ENCODE measurements at places on chromosomes 7 and 10.

DNA sequence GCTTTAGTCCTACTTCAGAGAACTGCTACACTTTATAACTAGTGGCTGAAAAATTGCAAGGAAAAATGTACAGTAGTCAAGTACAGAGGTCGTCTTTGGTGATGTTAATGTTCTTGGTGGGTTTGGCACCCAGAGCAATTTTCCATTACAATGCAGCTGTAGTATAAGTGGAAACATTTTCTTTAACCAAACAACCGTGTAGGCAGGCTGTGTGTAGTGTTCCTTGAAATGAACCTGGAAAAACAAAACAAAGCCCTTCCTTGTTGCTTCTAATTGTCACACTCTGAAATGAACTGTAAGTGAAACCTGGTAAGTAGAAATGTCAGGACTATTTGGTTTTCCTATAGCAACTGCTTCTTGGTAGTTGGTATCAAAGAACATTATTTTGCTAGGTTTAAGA, 256.9 kb downstream of the MDFIC start:
- DNase-seq = no peak

DNA sequence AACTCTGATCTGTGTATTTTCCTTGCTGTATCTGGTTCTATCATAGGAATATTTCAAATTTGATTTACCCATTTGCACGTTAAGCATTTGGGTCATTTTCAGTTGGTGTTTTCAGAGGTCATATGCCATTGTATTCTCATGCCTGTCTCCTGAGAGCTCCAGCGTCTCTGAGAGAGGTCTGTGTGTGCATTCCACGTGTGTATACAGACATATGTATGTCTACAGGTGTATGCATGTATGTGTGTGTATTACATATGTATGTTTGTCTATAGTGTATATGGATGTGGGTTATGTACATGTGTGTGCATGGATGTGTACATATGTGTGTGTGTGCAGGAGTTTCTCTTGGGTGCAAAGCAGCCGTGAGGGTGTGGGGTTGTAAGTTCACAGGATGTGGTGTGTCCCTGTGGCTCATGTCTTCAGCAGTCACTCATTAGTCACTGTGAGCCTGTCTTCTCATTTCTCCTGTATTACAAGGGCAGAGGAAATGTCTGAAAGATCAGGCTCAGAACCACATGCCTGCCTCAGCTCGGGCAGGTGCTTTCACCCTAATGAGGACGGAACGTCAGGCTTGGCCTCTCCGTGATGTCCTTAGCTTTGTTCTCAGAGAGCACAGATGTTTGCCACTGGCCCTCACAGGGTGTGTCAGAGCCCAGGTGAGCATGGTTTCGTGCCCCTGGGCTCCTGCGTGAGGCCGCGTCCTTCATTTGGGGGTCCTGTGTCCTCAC, 101.6 kb downstream of the NKX6-2 start:
- peak; percentile 38 for DNase-seq

- DNase-seq = no peak
Observed at GRCh38 chr7:122103064-122103463, 41.0 kb downstream of the AASS start.

DNA sequence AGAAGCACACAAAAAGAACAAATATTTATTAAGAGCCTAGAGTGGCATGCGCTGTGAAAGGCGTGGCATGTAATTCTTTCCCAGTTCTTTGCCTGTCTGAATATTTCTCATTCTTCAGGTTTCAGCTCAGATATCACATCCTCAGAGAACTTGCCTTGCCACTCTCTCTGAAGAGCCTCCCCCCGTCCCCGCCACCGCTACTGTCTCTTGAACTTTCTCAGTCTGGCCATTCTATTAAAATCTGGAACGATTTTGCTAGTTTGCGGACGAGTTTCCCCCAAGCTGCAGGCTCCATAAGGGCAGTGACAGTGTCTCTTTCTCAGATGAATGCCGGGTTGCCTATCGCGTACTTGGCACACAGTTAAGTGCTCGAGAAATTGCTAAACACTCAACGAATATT, 787 bp upstream of the PLEKHA1 start:
- peak; percentile 55 for DNase-seq

DNA sequence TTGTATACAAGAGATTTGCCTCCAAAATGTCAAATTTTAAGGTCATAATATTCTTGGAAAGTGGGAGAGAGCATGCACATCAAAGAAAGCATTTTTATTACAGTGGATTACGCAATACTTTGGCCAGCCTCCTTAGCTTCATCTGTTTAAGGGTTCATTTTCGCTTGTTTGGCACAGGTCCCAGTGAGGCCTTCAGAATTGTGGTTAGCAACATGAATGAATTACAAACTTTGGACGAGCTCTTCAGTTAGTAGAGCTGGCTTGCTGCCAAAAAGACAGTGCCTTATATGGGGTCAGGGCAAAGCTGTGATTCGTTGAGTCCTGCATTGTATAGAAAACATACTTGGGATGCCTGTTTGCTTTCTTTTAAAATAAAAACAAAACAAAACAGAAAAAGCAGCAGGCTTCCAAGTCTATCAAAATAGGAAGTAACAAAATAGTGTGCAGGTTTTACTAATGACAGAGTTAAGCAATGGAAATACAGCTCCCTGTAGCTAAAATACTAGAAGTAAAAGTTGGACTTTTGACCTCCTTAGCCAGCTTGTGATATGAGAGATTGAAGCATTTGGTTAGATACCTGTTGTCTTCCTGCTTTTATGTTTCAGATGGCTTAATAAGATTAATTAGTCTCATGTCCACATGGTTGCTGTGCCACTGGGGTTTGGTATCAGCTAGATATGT, 190.8 kb downstream of the MLLT10 start:
- peak; percentile 85 for DNase-seq

DNA sequence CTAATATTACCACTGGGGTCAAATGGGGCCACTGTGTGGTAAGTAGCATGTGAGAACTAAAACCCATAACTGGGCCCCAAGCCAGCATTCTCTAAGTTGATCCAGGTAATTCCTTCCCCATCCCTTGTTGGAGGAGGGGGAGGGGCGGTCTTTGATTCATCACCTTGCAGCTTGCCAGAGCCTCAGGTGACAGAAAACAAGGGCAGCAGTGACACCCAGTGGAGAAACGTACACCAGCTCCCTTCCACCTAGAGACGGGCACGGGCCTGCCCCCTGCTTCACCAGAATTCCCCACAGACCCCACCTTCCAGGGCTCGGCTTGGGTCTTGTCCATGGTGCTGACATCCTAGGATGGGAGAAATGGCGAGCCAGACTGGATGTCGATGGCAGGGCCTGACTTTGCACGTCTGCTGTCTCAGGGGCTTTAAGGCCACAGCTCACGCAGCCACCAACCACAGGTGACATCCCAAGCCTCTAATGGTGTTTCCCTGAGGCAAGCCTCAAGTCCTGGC, 102.0 kb downstream of the STRA8 start:
- DNase-seq = peak; percentile 50

GRCh38 chr7:92827464-92828120, 8.8 kb downstream of the CDK6 start:
- DNase-seq = no peak

DNA sequence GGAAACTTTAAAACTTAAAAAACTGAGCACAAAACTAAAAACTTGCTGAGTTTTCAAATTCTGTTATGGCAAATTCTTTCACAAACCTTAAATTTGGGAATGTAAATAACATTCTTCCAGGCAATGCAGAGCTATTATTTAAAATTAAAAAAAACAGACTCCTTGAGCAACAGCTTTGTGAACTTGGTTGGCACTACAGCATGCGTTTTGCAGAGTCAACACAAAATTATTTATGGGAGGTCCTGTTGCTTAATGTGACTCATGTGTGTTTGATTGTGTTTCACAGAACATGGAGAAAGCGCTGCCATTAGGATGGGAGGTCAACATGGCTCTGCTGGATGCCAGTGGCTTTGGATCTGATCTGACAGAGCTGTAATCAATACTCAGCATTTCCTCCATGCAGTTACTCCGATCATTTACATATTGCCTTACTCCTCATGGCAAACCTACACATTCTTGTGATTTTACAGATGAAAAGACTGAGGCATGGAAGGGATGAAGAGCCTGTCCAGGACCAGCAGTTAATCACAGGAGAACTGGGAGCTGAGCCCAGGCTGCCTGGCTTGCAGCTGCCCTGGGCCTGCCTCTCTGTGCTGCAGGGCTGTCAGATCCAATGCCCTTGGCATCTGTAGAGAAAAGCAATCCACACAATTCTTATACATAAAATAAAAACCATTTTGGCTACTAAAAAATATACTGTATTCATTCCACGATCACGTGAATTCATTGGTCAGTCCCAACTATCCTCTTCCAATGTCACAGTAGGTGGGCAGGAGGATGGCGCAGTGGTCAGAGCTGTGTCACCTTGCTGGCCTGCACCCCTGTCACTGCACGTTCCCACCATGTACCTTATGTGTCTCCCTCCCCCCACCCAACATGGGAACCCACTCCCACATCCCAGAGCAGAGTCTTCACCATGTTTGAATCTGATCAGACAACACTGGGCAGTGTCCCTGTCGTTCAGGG, 200.9 kb downstream of the CXCL12 start:
- peak; percentile 39 for DNase-seq

DNA sequence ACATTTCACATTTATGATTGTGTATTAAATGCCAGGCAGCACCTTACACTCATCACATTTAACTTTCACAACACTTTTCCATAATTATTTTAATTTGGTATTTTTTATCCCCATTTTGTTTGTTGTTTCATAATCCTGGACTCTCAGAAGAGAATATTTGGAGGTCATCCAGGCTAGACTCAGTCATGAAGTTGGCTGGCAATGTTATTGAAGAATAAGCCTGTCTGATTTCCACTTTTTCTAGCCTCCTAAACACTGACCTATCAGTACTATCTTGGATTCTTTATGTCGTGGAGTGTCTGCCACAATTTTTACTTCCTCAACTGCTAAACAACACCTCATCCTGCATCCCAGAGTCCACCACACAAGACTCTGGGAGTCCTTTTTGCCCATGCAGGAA, 372.3 kb upstream of the NRP1 start:
- peak; percentile 65 for DNase-seq

DNA sequence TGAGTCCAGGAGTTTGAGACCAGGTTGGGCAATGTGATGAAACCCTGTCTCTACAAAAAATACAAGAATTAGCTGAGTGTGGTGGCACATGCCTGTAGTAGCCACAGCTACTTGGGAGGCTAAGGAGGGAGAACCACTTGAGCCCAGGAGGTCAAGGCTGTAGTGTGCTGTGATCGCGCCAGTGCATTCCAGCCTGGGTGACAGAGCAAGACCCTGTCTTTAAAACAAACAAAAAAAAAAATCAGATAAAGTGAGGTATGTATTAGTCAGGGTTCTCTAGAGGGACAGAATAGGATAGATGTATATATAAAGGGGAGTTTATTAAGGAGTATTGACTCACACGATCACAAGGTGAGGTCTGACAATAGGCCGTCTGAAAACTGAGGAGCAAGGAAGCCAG, 101.5 kb upstream of the GPR26 start:
- DNase-seq = no peak

GRCh38 chr10:15758618-15759017, 38.9 kb upstream of the ITGA8 start:
- no peak for DNase-seq

- no peak for DNase-seq
Observed at GRCh38 chr10:61763778-61764177, 101.0 kb downstream of the CABCOCO1 start.

DNA sequence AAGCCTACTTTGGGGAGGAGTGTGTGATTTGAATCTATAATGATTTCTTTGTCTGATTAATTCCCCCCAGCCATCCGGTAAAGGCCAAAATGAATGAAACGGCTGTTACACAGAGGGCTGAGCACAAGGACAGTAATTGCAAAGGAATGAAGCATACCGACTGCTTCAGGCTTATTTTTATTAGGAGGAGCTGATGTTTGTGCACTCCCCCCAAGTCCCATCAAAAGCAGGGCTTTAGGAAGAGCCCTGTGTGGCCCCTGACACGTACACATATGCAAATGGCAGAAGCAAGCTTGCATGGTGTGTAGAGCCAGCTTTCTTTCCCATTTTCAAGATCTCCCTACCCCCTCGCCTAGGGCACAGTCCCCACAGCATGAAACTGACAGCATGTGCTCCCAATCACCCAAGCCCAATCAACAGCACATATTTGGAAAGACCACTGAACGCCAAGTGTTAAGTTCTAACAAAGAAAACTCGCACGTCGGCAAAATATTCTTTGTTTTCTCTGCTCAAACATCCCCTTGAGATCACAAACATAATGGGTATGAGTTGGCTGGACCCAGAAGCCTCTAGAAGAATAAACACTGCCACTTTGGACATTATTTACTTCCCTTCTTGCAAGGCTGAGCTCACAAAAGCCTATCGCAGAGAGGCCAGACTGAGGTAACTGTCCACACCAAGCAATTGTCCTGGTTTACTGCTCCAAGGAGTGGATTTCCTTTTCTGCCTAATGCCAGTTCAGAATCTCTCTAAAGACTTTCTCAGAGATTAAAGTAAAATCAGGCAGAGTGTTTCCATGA, 143.0 kb downstream of the CUBN start:
- DNase-seq = peak; percentile 70

DNA sequence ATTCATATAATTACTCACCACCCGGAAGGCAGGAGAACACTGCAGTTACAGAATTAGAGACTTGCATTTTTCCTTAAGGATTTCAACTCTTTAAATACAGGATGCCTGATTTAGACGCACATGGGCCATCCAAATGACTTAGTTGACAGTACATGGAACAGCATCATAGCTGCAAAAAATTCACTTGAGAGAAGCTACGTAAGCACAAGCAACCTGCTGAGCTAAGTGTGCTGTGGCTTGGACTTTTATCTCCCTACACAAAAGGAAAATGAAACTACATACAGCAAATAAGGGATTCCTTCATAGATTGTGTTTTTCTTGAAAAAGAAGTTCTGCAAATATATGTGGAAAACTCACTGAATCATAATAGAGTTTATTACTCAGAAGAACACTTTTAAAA, 152.6 kb downstream of the POU6F2 start:
- DNase-seq = no peak

DNA sequence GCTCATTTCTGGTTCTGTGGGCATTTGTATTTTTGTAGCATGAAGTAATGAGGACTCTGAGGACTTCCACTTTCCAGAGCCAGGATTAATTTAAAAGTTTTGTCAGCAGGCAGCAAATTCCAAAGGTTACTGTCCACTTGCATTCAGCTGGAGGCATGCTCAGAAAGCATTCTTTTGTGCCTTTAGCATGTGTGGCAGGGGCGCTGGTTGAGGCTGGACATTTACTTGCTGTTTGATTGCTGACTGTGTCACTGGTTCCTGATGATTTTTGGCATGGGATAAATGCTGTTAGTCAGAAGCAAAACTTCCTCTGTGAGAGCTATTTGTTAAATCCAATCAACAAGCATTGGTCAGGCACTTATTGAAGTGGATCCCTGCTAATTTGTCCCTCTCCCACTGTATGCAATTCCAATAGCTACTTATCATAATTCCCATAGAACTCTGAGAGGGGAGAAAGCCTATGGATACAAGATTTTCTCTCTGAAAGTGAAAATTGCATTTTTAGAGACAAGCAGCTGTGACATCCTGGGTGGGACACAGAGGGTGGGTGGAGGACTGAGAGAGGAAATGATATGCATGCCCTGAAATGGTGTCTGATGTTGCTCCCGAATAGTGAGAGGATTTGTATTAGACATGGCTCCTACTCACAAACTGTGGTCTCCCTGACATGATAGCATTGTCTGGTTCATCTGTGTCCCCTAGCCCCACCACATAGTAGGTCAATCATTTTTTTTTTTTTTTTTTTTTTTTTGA, 161.2 kb upstream of the WDR11 start:
- no peak for DNase-seq
